ENCODE measurements at places on chromosomes 4 and X.
A peak's percentile ranks its signal among the peaks of the same experiment; 100 is the strongest.

DNA sequence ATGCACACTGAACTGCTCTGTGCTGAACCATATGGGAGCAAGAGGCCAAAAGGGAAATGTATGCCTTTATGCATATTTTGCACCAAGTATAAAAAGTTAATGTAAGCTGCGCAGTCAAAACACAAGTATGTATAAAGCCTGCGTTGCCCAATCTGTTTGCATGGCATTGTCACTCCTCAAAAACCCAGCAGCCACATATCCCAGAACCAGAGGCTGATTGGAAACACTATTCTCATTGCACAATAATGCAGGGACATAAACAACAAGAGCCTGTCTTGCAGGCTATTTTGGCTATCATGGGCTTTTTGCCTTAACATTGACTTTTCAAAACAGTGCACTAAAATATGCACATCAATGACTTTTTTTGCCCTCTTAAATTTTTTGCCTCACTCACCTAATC is 5.1 kb upstream of the ASB9 start:
- no peak for DNase-seq

DNA sequence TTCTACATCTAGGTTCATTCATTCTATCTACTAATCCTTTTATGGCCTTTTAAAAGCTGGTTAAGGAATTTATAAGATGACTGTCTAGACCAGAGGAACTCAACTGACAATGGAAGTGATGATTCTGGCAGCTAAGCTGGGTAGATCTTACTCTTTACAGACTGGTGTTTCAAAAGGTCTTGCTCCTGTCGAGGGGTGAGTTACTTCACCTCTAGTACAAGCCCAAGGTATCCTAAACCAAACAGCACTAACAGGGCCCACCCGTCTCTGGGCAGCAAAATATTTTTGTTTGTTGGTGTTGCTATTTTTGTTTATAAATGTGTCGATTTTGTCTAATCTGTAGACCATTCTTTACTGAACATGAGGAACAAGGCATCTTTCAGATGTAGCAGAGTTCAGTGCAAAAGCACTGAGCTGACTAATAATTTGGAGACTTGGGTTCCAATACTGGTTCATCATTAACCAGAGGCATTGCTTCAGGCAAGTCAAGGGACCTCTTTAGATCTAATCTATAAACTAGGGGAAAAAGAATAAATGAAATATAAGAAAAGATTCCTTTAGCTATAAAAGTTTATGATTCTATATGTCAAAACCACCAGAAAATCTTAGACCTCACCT is 90.3 kb upstream of the FRG1 start:
- DNase-seq, result no peak

DNA sequence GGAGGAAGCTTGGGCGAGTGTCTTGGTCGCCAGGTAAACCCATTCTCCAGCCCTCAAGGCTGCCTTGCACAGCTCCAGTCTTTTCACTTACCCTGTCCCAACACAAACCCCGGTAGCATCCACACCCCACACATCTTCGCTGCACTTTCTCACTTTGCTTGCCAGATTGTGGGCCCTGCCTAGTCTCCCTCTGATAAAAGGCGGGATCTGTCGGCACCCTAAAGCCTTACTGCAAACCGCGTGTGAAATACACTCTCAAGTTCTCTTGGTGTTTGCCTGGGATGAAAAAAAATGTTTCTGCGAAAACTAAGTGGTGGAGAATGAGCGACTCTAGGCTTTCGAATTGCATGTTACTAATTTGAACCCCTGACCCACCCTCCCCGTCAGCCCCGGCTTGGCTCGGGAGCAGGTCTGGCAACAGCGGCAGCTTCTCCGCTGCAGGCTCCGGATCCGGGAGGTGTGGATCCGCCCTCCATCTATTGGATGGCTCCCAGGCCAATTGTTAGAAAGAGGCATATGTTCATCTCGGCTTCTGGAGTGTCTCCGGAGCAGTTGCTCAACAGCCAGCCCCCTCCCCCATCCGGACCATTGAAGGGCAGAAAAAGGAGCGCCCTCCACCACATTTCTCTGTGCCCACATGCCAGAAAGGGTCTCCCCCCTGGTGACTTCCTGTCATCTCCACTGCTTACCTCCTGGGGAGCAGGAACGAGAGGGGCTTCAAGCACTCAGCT is 3.0 kb upstream of the CITED1 start:
- DNase-seq, result no peak

DNA sequence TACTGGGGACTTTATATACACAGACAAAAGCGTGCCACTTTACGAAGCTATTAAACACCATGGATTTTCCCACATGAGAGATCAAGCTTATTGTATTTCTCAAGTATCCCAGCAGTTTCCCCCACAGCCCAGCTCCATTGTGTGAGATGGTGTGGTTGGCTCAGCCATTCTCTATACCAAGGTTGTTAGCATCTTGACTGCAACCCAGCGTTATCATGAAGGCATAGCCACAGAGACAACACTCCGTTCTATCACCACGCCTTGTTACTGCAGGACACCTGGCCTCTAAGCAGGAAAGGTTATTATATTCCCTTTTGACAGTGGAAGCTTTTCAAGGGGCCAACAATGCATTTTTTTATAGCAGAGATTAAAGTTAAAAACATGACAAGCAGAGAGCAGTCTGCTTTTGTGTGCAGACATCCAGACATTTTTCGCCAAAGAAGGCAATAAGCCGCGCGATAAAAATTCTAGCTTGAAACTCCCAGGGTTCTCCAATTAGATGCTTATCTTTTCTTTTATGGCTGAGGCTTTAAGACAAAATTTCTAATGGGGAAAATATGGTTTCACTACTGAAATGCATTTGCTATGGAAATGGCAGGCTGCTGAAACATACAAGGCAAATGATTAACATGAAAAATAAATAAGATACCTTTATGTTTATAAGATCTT is 206.1 kb downstream of the MID1 start:
- no peak for DNase-seq

DNA sequence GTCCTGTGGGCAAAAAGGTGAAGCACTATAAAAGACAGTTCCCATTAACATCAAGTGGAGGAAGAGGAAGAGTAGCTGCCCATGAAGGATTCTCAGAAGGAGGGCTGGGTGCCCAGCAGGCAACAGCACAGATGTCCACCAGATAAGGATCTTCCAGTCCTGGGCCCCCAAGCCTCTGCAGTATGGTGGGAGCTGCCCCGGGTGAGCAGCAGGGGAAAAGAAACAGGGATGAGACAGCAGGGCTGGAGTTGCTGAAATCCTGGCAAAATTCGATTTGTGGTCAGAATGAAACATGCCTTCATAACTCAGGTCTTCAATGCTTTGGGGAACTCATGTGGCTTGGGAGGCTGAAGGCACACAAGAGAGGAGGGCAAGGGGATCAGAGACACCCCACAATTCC is 94.6 kb downstream of the RASL11B start:
- no peak for DNase-seq

DNA sequence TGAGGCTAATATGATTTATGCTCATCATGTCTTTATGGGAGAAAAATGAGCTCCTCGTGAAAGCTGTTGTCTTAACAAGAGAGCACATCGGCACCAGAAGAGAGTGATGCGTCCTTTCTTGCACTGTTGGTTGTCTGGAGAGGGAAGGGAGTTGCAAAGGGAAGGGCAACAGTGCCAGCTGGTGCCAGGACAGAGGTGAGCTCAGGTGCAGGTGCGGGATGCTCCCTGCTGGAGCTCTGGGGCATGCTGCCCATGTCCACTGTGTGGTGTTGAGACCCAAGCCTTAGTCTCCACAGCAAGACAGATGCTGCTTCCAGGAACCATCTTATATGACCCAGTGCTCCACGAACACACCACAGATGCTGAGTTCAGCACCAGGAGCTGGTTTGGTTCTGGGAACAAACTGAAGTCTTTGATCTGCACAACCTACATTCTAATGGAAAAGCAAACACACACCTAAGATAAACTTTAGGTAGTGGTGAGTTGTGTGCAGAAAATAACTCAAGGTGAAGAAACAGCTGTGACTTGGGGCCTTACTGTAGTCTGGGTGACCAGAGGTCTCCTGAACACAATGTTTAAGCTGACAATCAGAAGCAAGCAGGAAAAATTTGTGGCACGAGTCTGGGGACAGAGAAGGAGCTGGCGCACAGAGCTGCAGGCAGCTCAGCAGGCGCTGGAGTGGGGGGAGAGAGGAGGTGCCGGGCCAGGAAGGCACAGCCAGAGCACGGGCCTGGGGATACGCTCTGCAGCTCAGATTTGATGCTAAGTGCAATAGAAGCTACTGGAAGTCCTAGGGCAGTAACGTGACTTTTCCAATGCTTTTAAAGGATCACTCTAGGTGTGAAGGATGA is 73.2 kb downstream of the HAUS3 start:
- no peak for DNase-seq

- DNase-seq, result no peak
These were observed 189.1 kb downstream of the RAB28 start for GRCh38 chr4:13294961-13295605.

GRCh38 chr4:136281889-136282288 is 1250.4 kb downstream of the PCDH18 start:
- DNase-seq, result no peak

DNA sequence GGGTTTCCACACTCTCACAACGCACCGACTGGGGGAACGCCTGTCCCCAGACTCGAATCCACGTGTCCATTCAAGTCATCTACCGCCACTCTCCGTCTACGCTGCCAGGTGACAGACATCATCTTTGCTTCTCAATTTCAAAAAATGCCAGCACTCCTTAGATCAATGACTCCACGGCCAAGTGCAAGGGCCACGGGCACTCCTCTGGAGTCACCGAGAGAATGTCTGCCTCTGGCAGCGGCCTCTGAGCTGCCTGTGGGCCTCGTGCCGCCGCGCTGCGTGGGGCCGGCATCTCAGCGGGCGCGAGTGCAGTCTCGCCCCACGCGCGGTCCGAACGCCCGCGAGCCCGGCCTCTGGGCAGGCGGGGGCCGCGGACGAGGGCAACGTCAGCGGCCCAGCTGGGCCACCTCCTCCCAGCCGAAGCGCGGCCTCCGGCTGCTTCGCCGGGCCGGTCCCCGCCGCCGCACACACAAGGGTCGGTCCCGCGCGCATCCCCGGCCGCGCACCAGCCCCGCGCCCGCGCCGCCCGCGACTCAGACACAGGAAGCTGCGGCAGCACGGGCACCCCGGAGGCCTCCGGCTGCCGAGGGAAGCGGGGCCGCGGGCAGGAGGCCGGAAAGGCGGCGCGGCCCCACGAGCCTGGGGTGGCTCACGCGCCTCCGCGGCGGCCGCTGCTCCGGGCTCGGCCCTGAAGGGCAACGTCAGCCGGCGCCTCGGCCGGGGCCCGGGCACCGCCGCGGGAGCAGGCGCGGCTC is 450 bp downstream of the ACSL1 start:
- no peak for DNase-seq

DNA sequence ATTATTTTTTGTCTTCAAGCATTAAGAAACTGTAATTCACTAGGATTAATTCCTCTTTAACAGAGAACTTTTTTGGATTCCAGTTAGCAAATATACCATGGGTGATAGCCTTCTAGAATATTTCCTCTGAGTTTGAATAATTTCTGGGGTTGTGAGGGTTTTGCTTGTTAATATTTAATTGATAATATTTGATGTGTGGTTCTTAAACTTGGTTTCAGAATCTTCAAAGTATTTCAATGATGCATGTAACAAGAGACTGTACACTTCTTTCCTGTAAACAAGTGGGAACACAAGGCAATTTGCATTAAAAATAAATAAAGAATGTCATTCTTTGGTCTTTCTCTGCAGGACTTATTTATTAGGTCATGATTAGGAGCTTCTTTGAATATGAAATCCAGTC is 9.5 kb upstream of the C4orf51 start:
- DNase-seq, result no peak

GRCh38 chr4:11489453-11490083 is 60.9 kb upstream of the HS3ST1 start:
- no peak for DNase-seq

GRCh38 chr4:154622598-154622997 is 10.1 kb upstream of the FGG start:
- DNase-seq, result no peak

DNA sequence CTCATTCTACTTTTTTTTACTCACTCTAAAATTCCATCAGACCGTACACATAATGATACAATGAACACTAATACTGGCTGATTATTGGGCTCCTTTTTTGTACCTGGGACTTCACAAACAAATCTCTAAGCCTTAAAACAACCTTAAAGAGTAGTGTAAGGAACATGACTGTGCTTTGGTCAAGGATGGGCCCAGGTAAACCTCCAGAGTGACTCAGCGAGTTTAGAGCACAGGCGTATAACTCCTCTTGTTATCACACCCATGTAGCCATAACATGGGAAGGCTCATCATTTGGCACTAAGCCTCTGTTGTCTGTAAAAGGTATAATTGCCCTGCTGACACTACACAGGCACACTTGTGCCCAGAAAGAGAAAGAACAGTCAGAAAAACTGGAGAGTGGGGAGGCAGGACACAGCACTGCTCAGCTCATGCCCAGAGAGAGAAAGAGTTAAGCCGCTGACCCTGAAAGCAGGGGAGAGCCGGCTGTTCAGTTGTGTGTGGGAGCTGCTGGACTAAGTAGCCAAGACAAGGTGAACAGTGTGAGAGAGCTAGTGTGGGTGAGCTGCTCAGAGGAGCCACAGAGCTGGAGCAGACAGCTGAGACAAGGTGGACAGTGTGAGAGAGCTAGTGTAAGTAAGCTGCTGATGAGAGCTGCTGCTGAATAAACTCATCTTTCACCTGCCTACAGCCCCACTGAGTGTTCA is 319.6 kb upstream of the BMP3 start:
- no peak for DNase-seq

- peak; percentile 82 for DNase-seq
These were observed 76.1 kb downstream of the MANBA start for GRCh38 chr4:102684610-102685052.

DNA sequence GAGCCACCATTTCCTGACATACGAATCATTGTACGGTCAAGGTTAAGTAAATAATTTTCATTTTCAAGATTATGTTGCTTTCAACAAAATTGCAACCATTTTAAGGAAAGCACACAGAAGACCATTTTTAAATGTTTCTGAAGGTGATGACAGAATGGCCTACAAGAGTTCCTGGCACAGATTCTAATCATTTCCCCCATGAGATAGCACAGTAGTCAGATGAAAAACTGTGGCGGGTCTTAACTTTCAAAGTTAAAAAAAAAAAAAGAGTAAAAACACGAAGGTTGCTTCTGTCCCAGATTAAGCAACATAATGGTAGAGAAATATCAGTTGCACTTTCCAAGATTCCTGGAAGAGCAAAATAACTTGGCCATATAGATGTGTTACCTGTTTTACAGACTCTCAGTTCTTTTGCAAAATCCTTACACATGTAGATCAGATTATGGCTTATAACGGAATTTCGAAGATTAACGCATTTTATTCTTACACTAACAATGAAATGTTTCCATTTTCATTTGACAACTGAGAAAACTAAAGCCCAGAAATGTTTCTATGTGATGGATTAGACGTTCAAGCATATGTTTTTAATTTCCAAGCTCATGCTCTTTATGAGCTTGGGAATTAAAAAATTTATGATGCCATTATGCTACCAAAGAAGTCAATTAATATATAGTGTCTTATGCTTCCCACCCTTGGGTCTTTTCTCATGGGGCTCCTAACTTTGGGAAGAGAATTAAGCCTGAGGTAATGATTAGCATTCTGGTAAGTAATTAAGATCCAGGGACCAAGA is 335.1 kb upstream of the CLNK start:
- DNase-seq, result no peak

DNA sequence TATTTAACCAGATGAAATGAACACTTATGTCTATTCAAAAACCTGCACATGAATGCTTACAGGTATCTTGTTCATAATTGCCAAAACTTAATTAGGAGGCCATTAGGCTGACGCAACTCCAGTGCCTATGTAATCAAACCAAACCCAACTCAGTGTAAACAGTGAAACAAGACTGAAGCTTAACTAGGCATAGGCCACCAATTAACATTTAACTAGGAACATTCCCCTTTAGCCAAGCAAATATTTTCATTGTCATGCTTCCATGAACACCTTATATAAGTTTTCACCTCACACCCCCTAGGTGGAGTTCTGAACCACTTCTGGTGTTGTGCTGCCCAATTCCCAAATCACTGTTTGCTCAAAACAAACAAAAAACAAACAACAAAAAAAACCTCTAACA is 686.0 kb downstream of the STPG2 start:
- no peak for DNase-seq

Measured in RWPE2 (cell line).